ENCODE measurements at places on chromosomes 4 and X. TPM values are rescaled to one million over a fixed set of nuclear protein-coding genes. Genes with fewer than 3 reads are reported as not detected.

The NDP gene
- total RNA-seq, result not detected

The HMX1 gene
- total RNA-seq, result not detected

The ITIH6 gene
- not detected for total RNA-seq

The SCD5 gene
- 2.0 TPM for total RNA-seq

The LRCH2 gene
- not detected for total RNA-seq

The TSR2 gene
- 33.6 TPM for total RNA-seq

The MMRN1 gene
- 0.52 TPM for total RNA-seq

The MAGEA2B gene
- total RNA-seq, result not detected

The PSAPL1 gene
- not detected for total RNA-seq

The ARX gene
- total RNA-seq, result not detected

The SCML2 gene
- total RNA-seq, result 3.5 TPM

The GSX2 gene
- total RNA-seq, result not detected

The CCDC120 gene
- 5.5 TPM for total RNA-seq

The STARD8 gene
- 0.06 TPM for total RNA-seq

The GUCY1B1 gene
- total RNA-seq, result 0.12 TPM

The F11 gene
- total RNA-seq, result not detected

The CLIC2 gene
- 0.79 TPM for total RNA-seq

The RHOH gene
- 137 TPM for total RNA-seq

The HTRA3 gene
- not detected for total RNA-seq

The MTNR1A gene
- not detected for total RNA-seq

The SHISA3 gene
- total RNA-seq, result 0.42 TPM

The PITX2 gene
- not detected for total RNA-seq

The IQCM gene
- total RNA-seq, result not detected

The ATOH1 gene
- not detected for total RNA-seq

The CCNA2 gene
- total RNA-seq, result 143 TPM

The ZGRF1 gene
- total RNA-seq, result 38.7 TPM

The ARHGAP24 gene
- total RNA-seq, result not detected

The RASSF6 gene
- total RNA-seq, result not detected

The HAND2 gene
- total RNA-seq, result not detected

The FAM114A1 gene
- 0.31 TPM for total RNA-seq

The MAGEA4 gene
- total RNA-seq, result not detected

The BCLAF3 gene
- 6.8 TPM for total RNA-seq

The PLP1 gene
- total RNA-seq, result not detected

The TEX11 gene
- total RNA-seq, result not detected

The TXK gene
- total RNA-seq, result 42.0 TPM

The ODAPH gene
- 0.12 TPM for total RNA-seq

The TCP11X2 gene
- total RNA-seq, result not detected

The TGIF2LX gene
- total RNA-seq, result not detected

The ERVMER34-1 gene
- not detected for total RNA-seq

The SPATA4 gene
- not detected for total RNA-seq

The AWAT2 gene
- not detected for total RNA-seq

The MAGEA3 gene
- total RNA-seq, result not detected

The TBC1D9 gene
- total RNA-seq, result 0.04 TPM

The IL1RAPL2 gene
- total RNA-seq, result not detected

The KIF4A gene
- total RNA-seq, result 40.5 TPM

The TAF1 gene
- 48.9 TPM for total RNA-seq

The POF1B gene
- total RNA-seq, result 0.12 TPM

The SUPT20HL2 gene
- not detected for total RNA-seq

The ETDA gene
- total RNA-seq, result not detected

The EGFL6 gene
- total RNA-seq, result 1.7 TPM

The GABRG1 gene
- not detected for total RNA-seq

The ACOX3 gene
- 13.8 TPM for total RNA-seq

The CCDC160 gene
- total RNA-seq, result not detected

The MOB1B gene
- 18.1 TPM for total RNA-seq

The BTK gene
- total RNA-seq, result not detected

The TMPRSS11D gene
- not detected for total RNA-seq

The PRDM8 gene
- 5.2 TPM for total RNA-seq
